ENCODE measurements at places on chromosomes 7 and 10.

DNA sequence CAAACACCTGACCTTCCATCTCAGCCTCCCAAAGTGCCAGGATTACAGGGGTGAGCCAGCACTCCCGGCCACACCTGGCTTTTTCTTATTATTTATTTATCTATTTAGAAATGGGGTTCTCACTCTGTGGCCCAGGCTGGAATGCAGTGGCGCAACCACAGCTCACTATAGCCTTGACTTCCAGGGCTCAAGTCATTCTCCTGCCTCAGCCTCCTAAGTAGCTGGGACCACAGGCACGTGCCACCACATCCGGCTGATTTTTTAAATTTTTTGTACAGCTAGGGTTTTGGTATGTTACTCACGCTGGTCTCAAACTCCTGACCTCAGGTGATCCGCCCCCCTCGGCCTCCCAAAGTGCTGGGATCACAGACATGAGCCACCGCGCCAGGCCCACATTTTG, 56.9 kb upstream of the MYL10 start:
- no peak for DNase-seq

DNA sequence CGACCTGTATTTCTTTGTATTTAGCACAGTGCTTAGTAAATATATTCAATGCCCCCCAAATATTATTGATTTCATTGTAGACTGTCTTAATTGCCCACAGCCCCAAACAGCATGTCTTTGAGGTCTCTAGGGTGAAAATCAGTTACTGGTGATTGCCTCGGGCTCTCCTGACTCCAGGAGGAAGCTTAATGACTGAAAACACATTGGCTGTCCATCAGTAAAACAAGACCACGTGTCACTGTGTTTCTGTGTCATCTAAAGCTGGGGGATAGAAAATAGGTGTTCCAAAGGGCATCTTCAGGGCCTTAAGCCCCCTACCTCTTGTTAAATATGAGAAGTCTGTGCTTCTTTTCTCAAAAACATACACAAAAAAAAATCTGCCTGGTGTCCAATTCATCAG, 67.9 kb downstream of the CACNA2D1 start:
- no peak for DNase-seq

DNA sequence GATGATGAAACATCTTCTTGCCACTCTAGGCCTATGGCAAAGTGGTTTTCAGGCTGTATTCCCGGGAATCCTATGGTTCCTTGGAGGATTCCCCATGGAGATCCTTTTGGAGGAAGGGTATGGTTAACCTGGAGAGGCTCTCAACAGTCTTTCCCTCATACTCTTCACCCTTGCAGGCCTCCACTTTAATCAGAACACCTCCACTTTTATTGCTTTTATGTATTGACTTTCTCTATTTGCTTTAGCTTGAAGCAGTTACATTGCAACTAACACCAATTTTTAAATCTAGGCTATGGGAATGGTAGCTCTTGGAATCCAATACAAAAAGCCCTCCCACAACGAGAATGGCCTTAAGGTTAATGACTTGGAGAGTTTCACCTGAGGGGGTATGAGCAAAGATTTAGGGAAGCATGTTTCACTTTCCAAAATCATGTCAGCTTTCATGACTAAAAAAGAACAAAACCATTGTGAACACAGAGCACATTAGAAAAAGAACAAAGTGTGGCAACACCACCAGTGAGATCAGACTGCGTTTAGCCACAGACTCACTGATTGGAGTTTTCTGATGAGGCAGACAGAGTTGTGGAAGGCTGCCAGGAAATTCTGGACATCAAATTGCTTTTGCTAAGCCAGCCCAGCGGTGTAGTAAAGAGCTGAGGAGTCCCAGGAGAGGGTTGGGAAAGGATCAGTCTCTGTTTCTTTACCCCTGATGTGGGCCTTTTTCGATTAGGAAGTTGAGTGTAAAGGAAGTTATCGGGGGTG, 130.4 kb upstream of the BMPER start:
- no peak for DNase-seq

DNA sequence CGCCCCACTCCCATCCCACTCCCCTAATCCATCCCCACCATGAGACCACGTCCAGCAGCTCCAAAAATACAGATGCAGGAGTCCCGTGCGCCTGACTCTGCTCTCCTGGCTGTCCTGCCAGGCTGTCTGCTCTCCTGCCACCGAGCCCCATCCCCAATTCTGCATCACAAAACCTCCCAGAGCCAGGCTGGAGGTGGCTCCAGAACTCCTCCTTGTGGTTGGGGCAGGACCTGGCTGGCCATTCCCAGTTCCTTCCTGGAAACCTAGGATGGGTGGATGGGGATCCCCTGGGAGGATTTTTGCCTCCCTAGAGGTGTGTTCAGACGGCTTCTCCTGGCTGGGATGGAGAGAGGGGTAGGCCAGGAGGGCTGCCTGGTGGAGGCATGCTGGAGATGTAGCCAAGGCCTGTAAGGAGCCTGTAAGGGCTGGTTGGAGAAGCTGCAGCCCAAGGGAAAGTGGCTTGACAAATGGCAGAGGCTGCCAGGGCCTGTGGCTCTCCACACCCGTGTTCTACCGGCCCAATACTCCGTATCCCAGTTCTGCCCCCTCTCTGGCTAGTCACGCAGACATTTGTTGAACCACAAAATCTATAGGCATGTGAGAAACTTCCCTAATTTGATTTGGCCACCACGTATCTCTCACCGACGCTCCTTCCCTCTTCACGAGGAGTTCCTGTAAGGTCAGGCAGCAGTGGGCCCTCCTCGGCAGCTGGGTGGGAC, 99.3 kb downstream of the ARHGAP22 start:
- DNase-seq = no peak

GRCh38 chr10:124313374-124313773, 105.3 kb downstream of the OAT start:
- DNase-seq = no peak

DNA sequence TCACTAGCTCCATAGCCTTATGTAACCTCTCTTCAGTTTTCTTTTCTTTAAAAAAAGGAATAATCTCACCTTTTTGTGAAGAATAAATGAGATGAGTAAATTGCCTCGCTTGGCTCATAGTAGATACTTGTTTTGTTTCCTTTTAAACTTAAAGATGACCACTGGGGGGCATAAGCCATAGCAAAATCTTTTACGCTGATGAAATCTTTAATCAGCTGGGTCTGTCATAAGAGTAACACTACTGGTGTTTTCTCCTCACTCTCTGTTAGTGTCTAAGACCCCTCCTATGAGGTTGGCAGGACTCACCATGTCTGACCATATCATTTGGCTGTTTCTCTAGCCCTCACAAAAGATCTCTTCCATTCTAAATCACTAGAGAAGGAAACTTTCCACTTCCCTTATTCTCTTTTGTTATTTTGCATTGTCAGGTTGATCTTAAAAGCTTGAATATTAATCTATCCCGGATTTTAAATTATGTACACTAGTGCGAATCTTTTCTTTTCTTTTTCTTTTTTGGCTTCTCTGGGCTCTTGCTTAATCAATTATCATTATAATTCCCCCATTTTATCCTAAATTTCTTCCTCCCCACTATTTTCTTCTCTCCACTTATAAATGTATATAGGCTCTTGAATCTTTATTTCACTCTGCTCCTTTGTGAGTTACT, 12.5 kb downstream of the STAG3 start:
- no peak for DNase-seq

DNA sequence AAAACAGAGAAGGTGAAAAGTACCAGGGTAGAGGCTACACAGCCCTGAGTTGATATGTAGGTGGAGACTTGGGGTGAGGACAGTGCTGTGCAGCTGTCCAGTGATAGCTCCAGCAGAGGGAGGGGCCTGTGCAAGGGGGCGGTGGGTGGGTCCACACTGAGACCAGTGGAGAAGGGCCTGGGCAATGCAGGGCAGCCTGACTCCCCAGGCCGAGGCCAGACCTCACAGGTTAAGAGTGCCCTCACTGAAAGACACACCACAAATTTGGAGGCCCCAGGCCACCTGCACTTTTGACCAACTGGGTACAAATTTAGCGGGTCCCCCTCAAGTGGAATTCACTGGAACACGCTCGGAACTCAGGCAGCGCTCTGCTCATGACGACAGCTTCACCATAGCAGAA, 6.7 kb upstream of the RASGEF1A start:
- no peak for DNase-seq

- DNase-seq = no peak
Observed at GRCh38 chr7:664997-665735, 61.3 kb upstream of the DNAAF5 start.

DNA sequence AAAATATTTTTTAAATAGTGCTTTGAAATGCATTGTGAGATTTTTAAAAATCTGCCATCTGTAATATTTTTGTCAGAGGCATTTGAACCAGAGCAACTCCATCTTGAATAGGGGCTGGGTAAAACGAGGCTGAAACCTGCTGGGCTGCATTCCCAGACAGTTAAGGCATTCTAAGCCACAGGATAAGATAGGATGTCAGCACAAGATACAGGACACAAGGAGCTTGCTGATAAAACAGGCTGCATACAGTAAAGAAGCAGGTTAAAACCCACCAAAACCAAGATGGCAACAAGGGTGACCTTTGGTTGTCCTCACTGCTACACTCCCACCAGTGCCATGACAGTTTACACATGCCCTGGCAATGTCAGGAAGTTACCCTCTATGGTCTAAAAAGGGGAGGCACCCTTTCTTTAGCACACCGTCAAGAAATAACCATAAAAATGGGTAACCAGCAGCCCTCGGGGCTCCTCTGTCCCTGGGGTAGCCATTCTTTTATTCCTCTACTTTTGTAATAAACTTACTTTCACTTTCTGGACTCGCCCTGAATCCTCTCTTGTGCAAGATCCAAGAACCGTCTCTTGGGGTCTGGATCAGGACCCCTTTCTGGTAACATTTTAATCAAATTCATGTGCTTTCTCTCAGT, 273.7 kb downstream of the SEMA3D start:
- no peak for DNase-seq

- no peak for DNase-seq
Observed at GRCh38 chr10:128169811-128170379, 43.7 kb upstream of the MKI67 start.

DNA sequence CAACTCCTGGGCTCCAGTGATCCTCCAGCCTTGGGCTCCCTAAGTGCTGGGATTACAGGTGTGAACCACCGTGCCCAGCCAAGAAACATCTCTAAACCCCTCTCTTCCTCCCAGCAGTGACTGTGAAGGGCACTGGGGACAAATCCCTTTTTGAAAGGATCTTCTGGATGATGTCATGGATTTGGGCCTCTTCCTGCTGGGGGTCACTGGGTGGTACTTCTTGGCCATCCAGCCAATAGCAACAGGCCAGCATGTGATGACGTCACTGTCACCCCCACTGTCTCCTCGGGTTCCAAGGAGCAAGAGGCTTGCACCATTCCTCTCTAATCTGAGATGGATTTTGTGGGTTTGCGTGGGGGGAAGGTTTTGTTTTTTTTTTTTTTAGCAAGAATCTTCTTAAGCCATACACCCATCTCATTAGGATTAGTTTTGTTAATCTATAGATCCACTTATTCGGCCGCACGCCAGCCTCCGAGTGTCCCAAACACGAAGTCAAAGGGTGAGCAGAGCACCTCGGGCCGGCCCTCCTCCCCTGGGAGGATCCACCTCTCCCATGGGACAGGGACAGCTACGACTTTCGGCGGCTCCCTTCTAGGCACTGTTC, 29.4 kb upstream of the TNRC18 start:
- no peak for DNase-seq

DNA sequence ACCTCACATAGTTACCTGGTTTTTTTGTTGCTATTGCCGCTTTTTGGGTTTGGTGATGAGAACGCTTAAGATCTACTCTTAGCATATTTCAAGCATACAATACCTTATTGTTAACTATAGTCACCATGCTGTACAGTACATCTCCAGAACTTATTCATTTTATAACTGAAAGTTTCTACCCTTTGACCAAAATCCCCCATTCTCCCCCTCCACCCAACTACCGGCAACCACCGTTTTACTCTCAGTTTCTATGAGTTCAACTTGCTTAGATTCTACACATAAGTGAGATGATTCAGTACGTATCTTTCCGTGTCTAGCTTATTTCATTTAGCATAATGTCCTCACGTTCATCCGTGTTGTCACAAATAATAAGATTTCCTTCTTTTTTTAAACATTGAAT, 86.7 kb upstream of the IL6 start:
- DNase-seq = no peak

DNA sequence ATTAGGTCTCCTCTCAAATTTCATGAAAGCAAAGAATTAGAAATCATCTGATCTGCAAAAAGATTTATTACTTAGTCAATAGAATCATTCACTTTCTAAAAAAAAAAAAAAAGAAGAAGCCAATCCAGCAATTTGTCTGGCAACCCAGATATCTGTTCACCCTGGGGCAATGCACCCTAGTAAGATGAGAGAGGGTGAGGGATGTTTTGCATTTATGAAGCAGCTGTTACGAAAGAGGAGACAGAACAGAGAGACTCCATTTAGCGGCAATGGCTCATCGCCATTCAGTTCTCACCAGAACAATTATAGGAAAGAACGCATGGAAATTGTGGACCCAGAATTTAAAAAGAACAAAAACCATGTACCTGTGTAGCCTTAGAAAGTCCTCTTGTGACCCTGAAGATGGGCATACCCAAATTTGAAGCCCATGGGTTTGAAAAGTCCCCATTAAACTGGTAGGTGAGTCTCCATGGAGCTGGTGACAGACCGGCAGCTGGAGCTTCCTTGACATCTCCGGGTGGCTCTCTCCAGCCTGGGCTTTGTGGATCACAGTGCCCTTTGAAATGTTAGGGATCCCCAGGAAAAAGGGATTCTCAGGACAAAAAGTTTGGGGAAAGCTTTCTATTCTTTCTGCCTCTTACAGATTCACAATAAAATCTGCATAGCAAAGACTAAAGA, 45.5 kb upstream of the CCDC3 start:
- no peak for DNase-seq

DNA sequence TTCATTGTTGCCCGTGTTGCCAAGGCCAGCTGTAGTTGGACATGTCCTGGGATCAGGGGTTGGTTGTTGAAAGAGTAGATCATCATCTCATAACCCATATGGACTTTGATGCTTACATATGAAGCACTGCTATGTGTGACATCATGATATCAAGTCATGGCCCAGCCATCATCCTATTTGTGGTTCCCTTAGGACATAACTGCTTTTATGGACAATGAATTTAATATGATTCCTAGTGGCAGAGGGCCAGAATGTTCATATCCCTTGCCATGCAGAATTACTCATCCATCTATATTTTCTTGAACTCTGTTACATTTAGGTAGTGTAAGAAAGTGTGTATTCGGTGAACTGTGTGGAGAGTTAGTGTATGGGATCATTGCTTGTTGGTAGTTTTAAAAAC, 343.9 kb upstream of the LRGUK start:
- no peak for DNase-seq

GRCh38 chr10:2300231-2300630, 562.9 kb upstream of the ADARB2 start:
- no peak for DNase-seq

DNA sequence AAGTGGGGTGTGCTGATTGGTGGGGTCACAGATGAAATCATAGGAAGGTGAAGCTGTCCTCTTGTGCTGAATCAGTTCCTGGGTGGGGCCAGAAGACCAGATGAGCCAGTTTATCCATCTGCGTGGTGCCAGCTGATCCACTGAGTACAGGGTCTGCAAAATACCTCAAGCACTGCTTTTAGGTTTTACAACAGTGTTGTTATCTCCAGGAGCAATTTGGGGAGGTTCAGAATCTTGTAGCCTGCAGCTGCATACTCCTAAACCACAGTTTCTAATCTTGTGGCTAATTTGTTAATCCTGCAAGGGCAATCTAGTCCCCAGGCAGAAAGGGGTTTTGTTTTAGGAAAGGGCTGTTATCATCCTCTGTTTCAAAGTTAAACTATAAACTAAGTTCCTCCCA, 17.0 kb upstream of the IFRD1 start:
- no peak for DNase-seq
